ENCODE measurements at places on chromosomes 13 and 19. TPM values are rescaled to one million over a fixed set of nuclear protein-coding genes. Genes with fewer than 3 reads are reported as not detected.

GRCh38 chr19:42295831-42296525 lies 6.0 kb upstream of the PRR19 start:
- H3K4me1 ChIP-seq, result peaks cover 3% of the 10 kb centered on the region
- no peak overlapping the region for H3K4me3 ChIP-seq
- no peaks in the 10 kb centered on the region for H3K27me3 ChIP-seq
- DNase-seq, result peak; percentile 89

The NOVA2 gene
- not detected for total RNA-seq

- no peak overlapping the region for H3K27ac ChIP-seq
- no peak overlapping the region for H3K4me3 ChIP-seq
- H3K27me3 ChIP-seq, result no peaks in the 10 kb centered on the region
- no peaks in the 10 kb centered on the region for H3K36me3 ChIP-seq
- H3K4me1 ChIP-seq, result no peaks in the 10 kb centered on the region
These were observed 83.7 kb upstream of the VSTM2B start for GRCh38 chr19:29442094-29442493.

GRCh38 chr19:29119590-29119989 lies 93.4 kb downstream of the UQCRFS1 start:
- H3K27ac ChIP-seq, result no peak overlapping the region
- H3K4me3 ChIP-seq, result no peak overlapping the region
- no peak for DNase-seq
- no peaks in the 10 kb centered on the region for H3K36me3 ChIP-seq

The ATP8A2 gene
- not detected for total RNA-seq

The GEMIN7 gene
- 43.0 TPM for total RNA-seq

DNA sequence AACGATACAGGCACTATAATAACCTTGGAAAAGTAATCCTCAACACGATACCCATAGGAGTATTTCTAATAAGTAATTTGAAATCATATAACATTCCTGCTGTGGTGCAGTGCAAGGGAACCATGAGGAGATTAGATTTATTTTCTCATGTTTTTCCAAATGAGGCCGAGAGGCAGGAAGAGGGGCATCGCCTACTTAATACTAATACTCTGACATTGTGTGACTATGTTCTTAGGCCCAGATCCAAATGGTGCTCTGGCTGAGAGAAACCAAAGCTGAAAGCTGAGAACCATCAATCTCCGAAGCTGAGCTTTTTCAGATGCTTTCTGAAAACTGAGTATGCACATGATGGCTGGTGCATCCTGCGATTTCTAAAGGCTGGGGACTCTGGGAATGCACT lies 248.0 kb upstream of the MAB21L1 start:
- H3K36me3 ChIP-seq, result no peaks in the 10 kb centered on the region
- no peak overlapping the region for H3K4me3 ChIP-seq

GRCh38 chr19:9917321-9917720 lies 19.0 kb downstream of the OLFM2 start:
- peaks cover 8% of the 10 kb centered on the region for H3K27me3 ChIP-seq
- no peak for DNase-seq
- H3K4me1 ChIP-seq, result peaks cover 21% of the 10 kb centered on the region
- no peak overlapping the region for H3K4me3 ChIP-seq
- H3K36me3 ChIP-seq, result no peaks in the 10 kb centered on the region

DNA sequence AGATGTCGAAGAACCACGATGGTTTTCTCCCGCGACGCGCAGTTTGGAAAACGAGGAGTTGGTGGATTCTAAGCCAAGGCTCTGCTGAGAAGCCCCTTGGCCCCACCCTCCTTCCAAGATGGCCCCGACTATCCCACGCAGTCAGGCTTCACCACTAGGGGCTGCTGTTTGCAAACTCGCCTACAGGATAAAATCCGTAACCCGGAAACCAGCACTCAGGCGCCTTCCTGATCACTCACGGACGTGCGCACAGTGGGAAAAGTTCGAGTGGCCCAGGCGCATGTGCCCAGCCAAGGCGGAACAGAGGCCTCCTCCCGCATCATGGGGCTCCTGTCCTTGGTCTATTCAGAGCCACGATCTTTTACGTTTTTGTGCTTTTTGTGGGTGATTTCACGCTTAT lies 19.2 kb upstream of the UQCR11 start:
- H3K27ac ChIP-seq, result no peak overlapping the region
- H3K36me3 ChIP-seq, result no peaks in the 10 kb centered on the region
- peak; percentile 70 for DNase-seq

GRCh38 chr13:74921326-74921725 lies 560.6 kb downstream of the TBC1D4 start:
- no peak for DNase-seq
- no peak overlapping the region for H3K4me3 ChIP-seq
- no peaks in the 10 kb centered on the region for H3K27me3 ChIP-seq
- H3K4me1 ChIP-seq, result no peaks in the 10 kb centered on the region

DNA sequence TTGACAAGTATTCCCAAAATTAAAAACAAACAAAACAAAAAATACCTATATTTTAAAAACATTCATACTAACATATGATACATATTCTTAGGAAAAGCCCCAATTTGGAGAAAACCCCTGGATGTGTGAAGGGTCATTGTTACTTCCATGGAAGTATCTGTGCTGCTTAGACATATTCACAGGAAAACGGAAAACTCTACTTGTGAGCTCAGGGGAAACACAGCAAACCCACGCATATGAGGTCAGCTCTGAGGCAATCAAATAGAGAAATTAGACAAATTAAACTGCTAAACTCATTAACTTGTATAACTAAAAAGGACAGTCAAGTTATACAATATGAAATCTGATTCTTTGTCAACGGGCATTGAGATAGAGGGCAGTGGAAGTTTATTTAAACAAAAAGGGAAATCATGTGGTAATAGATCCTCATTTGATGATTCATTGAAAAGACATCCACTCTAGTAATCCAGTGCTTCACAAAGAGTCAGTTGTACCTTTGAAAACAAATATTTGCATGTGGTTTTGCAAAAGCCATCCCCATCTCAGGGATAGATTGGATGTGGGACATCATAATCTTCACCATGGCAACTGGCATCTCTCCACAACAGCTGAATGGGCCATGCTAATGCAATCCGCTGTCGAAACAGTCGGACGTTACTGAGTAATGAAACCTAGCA lies 423.4 kb downstream of the ITGBL1 start:
- no peaks in the 10 kb centered on the region for H3K4me1 ChIP-seq
- DNase-seq, result no peak
- H3K27ac ChIP-seq, result no peak overlapping the region
- H3K36me3 ChIP-seq, result no peaks in the 10 kb centered on the region

GRCh38 chr13:31898378-31899071 lies 133.0 kb upstream of the FRY start:
- peaks cover 25% of the 10 kb centered on the region for H3K4me1 ChIP-seq
- no peaks in the 10 kb centered on the region for H3K27me3 ChIP-seq
- H3K4me3 ChIP-seq, result no peak overlapping the region
- no peaks in the 10 kb centered on the region for H3K36me3 ChIP-seq
- H3K27ac ChIP-seq, result no peak overlapping the region

The CHAMP1 gene
- 34.7 TPM for total RNA-seq
